GM10248 (cell line): ENCODE measurements at places on chromosomes 7 and 10.

- DNase-seq, result no peak
Measured at GRCh38 chr10:90947030-90947960, 26.4 kb upstream of the ANKRD1 start.

DNA sequence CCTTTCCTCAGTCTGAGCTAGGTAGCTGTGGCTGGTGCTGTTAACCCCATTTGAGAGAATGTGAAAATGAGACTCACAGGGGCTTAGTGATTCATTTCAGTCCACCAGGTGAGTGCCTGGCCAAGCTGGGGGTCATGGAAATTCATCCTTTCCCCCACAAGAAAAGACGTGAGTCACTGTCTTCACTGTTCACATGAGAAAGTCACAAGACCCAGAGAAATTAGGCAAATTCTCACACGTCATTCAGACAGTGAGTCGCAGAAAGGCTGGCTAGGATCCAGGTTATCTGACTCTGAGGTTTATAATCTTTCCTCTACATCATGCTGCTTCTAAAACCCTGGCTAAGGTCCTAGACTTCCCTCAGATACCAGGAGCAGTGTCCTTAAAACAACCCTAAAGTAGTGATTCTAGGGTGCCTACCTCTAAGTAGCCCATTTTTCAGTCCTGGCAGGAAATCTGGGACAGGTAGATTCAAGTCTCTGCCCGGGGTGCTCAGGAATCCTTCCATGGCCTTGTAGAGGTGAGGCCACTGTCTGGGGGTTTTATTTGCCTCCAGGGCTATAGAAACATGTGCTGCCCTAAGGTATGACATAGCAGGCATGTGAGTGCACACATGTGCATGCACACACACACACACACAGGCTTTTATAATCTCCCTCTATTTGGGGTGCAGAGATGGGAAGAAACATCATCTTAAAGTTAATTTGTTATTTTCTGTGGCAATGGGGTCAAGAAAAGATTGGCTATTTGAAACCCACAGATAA is 427.9 kb upstream of the CELF2 start:
- DNase-seq, result peak; percentile 13

DNA sequence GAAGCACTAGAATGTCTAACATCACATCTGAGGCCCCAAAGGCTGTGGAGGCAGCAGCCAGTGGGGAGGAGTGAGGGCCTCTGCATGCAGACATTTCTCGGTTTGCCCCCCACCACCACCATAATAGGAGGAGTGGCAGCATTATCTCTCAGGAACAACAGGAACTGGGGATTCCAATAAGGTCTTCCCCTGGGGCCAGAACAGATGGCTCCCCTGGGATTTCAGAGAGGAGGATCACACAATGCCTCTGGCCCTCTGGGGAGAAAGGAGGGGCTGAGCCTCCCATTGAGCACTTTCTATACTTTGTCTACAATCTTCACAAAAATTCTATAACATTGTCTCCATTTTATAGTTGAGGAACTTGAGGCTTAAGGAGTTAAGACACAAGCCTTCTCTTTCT is 61.1 kb downstream of the GRID1 start:
- no peak for DNase-seq

DNA sequence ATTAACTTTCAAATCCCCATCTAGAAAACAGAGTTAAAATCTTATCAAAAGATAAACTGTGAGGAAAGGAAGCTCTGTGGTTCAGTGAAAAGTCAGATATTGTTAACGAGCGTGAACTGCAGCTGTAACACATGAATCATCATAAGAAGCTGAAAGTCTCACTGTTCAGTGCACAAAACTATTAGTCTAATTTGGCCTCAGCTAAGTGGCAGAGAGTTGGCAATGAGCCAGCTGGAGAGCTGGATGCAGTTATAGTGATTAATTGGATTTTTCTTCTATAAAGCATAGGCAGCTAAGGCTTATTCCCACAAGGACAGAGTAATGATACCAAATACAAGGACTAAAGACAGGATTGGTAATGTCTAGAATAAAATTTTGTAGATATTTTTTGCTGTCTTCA is 101.1 kb upstream of the ABCB5 start:
- DNase-seq, result no peak

GRCh38 chr10:121131426-121132265 is 280.5 kb downstream of the WDR11 start:
- no peak for DNase-seq

DNA sequence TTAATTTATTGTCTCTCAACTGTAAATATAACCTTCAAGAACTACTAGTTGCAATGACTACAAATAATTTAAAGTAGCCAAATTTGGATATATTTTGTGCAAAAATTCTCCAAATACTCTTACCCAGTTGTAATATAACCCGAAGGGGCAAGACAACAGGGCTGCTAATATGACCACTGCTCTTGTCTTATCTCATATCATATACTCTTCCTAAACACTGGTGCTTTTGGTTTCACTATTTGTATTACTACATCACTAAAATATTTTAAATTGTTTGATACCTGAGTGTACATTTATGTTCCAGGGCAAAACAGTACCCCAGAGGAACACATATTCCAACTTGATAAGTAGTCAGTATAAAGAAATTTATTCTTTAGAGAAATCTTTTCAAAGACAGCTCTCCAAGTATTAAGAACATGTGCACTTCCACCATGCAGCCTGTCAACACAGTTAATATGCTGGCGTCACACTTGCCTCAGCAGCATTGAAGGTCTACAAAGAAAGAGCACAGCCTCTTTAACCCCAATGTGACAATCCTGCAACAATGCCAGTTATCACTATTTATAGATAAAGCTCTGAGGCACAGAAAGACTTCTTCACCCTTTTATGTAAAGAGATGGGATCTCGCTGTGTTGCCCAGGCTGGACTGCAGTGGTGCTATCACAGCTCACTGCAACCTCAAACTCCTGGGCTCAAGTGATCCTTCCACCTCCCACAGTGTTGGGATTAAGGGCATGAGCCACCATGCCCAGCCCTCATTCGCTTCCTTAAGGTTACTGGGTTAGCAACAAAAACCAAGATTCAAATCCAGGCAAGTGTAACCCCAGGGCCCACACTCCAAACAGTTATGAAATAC is 37.8 kb downstream of the RHEB start:
- no peak for DNase-seq

DNA sequence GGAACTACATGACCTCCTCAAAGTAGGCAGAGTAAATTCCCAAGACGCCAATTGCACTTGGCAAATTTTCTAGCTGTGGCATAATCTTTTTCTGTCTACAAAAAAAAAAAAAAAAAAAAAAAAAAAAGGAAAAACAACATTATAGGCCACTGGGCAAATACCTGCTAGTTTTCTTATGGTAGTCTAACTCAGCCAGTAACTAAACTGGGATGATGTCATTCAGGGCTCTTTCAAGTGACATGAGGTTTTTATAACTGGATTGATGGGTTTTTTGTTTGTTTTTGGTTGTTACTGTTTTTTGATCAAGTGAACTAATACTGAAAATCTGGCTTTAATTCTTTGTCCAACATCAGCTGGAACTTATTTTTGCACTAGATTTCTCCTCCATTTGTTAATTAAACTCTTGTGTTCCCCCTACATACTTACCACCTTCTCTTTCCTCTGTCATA is 7.4 kb upstream of the VIM start:
- DNase-seq, result no peak

DNA sequence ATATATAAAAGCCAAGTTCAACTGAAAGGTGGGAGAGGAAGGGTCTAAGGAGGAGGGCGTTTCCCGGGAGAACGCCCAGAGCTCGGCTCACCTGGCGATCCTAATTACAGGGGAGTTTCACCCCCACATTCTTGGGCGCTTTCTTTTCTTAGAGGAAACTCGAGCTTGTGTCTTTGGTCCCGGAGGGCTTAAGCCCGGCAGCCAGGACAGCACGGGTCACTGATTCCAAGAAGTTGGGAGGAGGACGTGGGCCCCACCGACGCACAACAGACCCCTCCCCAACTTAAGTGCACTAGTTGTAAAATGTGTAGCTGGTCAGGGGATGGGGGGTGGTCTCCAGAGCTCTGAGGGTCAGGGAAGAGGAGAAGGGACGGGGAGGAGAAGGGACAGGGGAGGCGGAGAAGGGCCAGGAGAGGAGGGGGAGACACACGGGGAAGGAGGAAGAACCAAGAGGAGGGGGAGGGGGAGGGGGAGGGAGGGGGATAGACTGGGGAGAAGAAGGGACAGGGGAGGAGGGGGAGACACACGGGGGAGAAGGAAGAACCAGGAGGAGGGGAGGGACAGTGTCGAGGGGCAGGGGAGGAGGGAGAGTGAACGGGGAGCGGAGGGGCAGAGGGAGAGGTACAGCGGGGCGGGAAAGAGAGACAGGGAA is 874 bp downstream of the BAIAP2L1 start:
- no peak for DNase-seq

GRCh38 chr10:92747600-92747999 is 57.8 kb downstream of the HHEX start:
- no peak for DNase-seq

GRCh38 chr7:103794424-103794823 is 195.0 kb downstream of the RELN start:
- DNase-seq, result no peak

GRCh38 chr7:1938788-1939433 is 268.8 kb downstream of the ELFN1 start:
- DNase-seq, result no peak

DNA sequence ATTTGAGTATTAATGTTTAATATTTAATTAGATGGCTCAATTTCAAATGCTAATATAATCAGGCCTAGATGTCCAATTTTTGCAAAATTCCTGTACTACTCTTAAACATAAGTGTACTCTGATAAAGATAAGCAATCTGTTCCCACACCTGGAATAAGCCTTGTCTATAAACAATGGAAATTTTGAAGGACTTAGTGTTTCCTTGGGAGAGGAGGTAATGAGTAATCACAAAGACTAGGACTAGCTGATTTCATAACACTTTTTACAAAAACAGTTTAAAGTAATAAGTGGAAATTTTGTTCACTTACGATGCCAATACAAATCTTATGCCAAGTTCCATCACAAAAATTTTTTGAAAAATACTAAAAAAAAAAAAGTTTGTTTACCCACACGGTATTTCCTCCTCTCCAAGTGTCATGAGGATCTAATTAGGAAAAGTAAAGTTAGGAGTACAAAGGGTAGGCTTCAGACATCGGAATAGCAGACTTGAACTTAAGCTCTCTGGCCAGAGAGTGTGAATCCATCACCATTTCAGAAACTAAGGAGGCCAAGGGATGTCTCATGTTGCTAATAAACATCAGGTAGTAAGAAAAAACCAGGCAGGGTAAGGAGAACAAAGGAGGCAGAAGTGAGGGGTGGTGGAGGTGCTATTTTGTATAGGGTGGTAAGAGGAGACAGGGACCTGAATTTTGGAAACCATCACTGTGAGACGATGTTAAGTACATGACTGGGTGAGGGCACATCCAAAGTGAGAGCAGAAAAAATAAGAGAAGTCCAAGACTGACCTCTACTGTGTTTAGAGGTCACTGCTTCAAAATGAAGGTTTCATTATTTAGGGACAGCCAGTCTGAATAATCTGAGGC is 61.3 kb downstream of the RAPGEF5 start:
- DNase-seq, result no peak

GRCh38 chr10:11036424-11037011 is 18.8 kb downstream of the CELF2 start:
- DNase-seq, result no peak

GRCh38 chr10:69757553-69758309 is 44.0 kb upstream of the COL13A1 start:
- DNase-seq, result no peak

- peak; percentile 68 for DNase-seq
Measured at GRCh38 chr10:70656489-70656888, 15.8 kb upstream of the ADAMTS14 start.

GRCh38 chr7:100444311-100445278 is 8.3 kb upstream of the PPP1R35 start:
- DNase-seq, result peak; percentile 39

GRCh38 chr10:34932235-34932634 is 117.1 kb upstream of the PARD3 start:
- DNase-seq, result no peak
